ENCODE measurements at places on chromosomes 7 and 10. TPM values are rescaled to one million over a fixed set of nuclear protein-coding genes. Genes with fewer than 3 reads are reported as not detected.

DNA sequence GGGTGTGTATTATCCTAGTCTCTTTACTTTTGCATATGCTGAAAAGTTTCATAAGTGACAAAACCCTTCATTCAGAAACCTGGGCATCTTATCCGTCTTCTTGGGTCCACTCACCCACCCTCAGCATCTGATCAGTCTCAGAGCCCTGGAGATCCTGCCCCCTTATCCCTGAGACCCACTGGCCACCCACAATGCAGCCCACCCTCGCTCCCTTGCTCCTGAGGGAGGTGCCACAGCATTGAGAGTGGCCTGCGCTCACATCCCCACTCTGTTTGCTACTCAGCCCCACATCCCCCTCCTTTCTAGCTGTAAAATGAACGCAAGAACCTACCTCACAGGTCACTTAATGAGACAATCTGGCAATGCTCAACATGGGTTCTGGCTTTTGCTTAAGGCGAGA is 27.3 kb downstream of the PDIA4 start:
- DNase-seq = no peak

- DNase-seq = no peak
Observed at GRCh38 chr10:22433875-22434274, 88.6 kb downstream of the SPAG6 start.

DNA sequence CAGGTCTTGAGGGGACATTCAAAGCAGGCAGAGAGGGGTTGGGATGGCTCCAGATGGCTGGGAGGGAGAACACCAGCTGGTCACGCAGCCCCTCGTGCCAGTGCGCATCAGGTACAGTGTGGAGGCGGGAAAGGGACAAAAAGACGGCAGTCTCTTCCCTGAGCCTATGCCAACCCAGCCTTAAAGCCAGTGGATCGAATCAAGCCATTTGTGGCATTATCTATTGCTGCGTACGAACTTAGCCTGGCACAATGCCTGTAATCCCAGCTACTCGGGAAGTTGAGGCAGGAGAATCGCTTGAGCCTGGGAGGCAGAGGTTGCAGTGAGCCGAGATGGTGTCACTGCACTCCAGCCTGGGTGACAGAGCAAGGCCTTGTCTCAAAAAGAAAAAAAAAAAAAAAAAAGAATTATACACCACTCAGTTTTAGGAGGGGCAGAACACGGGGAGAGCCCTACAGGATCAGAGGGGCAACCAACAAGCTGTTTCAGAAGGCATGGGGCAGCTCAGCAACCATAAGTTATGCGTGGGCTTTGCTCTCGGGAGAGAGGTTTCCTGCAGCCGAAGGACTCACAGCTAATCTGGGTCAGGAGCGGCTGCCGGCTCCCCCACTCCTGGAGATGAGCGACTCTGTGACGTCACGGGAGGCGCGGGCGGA is 356 bp upstream of the NDUFB2 start:
- peak; percentile 95 for DNase-seq

The NKX6-2 gene
- total RNA-seq = not detected

GRCh38 chr7:147089608-147090007 is 973.0 kb downstream of the CNTNAP2 start:
- no peak for DNase-seq

DNA sequence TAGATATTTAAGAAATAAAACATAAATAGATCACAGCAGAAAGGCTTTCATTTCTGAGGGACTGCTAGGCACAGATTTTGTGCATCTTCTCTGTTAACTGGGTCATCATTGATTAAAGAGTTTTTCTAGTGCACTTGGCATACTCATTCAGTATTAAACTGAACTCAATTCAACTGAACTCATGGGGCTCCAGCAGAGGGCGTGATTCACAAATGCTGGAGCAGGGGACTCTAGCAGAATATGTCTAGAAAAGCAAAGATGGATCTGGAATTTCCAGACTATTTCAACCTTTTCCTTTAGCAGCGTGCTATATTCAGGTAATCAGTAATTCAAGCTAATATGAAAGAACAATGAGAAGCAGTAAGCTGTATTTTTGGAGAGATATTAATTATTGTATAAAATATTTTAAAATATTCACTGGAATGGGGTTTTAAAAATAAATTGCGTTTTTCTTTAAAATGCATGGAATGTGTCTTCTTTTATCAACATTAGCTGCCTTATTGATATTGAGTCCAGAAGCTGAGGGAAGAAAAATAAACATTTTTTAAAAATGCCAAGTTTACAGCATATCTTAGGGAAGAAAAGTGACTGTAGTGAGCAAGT is 296.8 kb upstream of the CACNA2D1 start:
- DNase-seq = no peak

The SPAM1 gene
- not detected for total RNA-seq

- no peak for DNase-seq
Observed at GRCh38 chr7:18425227-18425626, 70.3 kb upstream of the HDAC9 start.

GRCh38 chr10:3053155-3053554 is 14.2 kb upstream of the PFKP start:
- no peak for DNase-seq

- no peak for DNase-seq
Observed at GRCh38 chr7:13829231-13829630, 160.2 kb downstream of the ETV1 start.

DNA sequence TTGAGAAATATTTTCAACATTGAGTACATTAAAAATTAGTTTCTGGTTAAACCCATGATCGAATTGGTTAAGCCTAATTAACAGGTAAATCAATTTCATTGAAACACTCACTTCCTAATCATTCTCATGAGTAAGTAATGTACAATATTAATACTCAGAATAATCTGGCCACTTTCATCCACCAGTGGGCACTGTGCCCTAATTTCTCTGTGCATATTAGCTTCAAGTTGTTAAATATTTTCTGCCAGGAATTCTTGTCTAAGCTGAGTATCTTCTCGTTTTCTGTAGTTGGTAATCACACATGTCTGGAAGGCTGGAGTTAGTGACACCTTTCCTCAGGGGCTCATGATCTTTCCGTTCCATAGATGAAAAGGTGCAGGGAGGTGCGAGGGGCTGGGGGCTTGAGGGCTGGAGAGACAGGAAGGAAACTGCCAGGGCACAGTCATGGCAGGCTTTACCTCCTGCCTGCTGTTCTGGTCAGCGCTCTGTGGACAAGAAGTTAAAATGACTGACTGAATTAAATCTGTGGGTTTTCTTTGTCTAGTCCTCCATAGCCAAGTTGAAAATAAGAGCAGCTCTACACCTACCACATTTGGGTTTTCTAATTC is 71.9 kb downstream of the WIPF3 start:
- DNase-seq = peak; percentile 9

The PFKFB3 gene
- total RNA-seq = 53.6 TPM

DNA sequence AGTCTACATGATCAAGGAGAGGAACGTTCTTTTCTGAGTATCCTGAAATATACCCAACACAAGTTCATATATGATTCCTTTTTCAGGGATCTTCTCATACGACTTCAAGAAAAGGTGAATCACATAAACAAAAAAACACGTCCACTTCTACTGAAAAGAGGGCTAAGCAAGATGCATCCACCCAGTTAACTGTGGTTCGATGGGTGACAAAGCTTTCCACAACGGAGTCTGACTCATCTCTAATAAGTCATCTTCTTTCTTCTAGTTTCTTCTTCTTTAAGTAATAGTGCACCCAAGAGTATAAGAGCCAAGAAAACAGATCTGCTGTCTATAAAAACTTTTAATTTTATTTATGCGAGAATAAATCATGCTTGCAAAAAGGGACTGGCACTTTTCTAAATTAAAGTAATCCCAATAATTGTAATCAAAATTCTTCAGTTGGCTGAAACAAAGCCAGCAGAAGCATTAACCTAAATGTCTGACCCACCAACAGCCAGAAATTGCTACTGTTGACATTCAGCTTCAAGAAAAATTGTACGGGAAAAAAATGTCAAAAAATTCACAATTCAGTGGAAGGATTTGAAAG is 146.9 kb upstream of the ANK3 start:
- no peak for DNase-seq

DNA sequence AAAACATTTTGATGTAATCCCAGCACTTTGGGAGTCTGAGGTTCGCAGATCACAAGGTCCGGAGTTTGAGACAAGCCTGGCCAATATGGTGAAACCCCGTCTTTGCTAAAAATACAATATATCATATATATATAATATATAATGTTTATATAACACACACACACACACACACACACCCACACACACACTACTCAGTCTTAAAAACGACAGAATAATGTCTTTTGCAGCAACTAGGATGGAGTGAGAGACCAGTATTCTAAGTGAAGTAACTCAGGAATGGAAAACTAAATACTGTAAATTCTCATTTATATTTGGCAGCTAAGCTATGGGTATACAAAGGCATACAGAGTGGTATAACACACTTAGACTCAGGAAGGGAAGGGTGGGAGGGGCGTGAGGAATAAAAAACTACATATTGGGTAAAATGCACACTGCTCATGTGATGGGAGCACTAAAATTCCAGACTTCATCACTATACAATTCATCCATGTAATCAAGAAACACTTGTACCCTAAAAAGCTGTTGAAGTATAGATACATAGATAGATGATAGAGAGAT is 231.2 kb upstream of the SEMA3A start:
- no peak for DNase-seq

DNA sequence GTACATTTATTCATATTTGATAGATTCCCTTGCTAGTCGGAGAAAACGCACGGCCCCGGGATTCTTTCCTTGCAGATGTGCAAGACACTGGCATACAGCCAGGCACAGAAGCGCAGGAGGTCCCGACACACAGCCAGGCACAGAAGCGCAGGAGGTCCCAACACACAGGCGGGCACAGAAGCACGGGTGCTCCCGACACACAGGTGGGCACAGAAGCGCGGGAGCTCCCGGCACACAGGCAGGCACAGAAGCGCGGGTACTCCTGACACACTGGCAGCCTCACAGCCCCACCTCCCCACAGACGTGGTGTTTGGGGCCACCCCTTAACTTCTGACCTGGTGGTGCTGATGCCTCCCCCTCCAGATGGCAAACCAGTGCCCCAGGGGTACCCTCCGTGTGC is 237.3 kb downstream of the ZMYND11 start:
- no peak for DNase-seq

DNA sequence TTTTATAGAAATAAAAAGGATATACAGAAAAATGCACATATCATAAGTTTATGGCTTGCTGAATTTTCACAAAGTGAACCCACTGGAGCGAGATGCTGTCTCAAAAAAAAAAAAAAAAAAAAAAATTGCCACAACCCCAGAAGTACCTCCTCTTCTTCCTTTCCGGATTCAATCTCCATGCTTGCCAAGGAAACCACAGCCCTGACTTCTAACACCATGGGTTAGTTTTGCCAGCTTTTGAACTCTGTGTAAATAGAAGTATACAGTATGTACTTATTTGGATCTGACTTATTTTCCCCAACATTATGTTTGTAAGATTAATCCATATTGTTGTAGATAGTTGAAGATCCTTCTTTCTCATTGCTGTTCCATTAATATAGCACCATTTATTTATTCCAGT is 40.0 kb downstream of the FANK1 start:
- no peak for DNase-seq

The HERC4 gene
- total RNA-seq = 41.0 TPM

GRCh38 chr10:71359364-71360046 is 37.2 kb upstream of the CDH23 start:
- no peak for DNase-seq

GRCh38 chr10:125035136-125035535 is 93.2 kb downstream of the ZRANB1 start:
- DNase-seq = no peak

DNA sequence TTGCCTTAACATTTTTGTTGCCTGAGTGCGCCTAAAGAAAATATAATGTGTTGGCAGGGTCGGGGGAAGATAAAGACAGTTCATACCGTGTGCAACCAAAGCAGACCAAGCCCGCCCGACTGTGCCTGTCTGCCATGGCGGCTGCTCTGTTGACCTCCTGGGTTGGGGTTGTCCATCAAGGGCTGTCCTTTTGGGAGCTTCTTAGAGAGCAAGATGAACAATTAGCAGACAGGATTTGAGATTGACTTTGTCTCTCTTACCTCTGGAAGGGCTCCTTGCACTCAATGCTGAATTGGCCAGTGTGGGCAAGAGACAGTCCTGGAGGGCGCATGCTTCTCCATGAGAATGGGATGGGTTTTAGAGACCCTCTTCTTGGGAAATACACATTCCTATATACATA is 319.6 kb downstream of the GLRX3 start:
- no peak for DNase-seq

GRCh38 chr10:28954211-28954610 is 276.9 kb downstream of the BAMBI start:
- no peak for DNase-seq

The PLAU gene
- 1.6 TPM for total RNA-seq

DNA sequence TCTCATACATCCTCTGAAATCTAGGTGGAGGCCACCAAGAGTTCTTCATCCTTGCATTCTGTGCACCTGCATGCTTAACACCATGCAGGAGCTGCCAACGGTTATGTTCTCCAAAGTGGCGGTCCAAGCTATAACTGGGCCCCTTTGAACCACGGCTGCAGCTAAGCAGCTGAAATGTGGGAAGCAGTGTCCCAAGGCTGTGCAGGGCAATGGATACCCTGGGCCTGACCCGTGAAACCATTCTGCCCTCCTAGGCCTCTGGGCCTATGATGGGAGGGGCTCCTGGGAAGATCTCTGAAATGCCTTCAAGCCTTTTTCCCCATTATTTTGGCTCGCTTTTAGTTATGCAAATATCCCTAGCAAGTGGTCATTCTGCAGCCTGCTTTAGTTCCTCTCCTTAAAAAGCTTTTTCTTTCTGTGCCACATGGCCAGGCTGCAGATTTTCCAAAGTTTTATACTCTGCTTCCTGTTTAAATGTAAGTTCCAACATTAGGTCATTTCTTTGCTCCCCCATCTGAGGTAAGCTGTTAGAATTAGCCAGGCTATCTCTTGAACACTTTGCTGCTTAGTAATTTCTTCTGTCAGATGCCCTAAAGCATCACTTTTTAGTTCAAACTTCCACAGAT is 7.7 kb upstream of the GTPBP4 start:
- no peak for DNase-seq

DNA sequence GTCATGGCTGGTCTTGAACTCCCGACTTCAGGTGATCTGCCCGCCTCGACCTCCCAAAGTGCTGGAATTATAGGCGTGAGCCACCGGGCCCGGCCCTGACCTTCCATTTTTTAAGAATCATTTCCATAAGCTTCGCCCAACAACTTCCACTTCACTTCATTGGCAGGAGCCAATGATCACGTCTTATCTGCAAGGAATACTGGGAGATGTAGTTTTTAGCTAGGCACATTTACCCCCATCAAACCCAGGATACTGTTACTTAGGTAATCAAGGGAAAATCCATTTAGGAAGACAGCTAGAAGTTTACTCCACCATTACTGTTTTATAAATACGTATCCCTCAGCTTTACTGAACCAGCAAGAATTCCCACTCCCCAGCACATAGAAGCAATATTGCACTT is 3.4 kb upstream of the CDK13 start:
- no peak for DNase-seq

DNA sequence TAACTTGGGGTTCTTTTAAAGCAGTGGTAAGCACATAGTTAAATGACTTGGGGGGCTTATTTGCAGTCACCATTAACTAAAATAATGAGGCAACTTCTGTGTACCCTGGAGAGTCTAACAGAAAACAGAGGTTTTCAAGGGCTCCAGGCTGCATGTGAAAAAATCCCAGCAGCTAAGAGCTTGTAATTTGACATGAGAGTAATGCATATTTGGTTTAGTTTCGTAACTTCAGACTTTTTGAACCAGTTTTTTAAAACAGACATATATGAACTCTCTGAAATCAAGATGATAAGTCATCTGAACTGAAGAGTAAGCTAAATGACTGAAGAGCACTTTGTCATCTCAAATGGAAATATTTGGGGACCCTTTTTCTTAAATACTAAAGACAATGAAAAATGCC is 40.2 kb upstream of the IFRD1 start:
- no peak for DNase-seq

Measured in CD8-positive, alpha-beta memory T cell (primary cell).